Sigmoid colon (tissue), 7 donors: ENCODE measurements at places on chromosomes 7 and 10. TPM values are rescaled to one million over a fixed set of nuclear protein-coding genes. Genes with fewer than 3 reads are reported as not detected.

SLC26A5 gene
- total RNA-seq, result not detected

ST7 gene
- total RNA-seq, result 19.0 TPM

PSMG3 gene
- 38.2 TPM for total RNA-seq

CCDC201 gene
- total RNA-seq, result not detected

DYDC2 gene
- not detected for total RNA-seq

WIPF3 gene
- total RNA-seq, result 0.71 TPM

CLDN12 gene
- total RNA-seq, result 33.9 TPM

OR13A1 gene
- total RNA-seq, result not detected

PKD2L1 gene
- total RNA-seq, result not detected

SLC13A4 gene
- total RNA-seq, result not detected
